EL (cell line): ENCODE measurements at places on chromosomes 4 and X.
A peak's percentile ranks its signal among the peaks of the same experiment; 100 is the strongest.

DNA sequence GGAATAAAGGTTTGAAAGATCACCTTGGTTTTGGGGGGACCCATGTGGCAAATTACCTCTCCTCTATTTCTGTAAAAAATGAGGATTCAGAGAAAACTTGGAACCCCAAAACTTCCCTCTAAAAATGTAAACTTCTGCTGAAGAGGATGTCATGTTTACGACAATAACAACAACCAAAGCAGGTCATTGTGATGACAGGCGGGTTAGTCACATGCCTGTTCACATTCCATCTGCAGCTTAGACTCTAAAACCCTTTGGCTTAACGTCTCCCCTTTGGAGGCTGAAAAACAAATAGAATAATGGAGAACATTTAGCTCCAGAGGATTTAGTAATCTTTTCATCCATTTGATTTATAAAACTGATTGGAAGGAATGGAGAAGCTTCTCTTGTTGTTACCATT lies 75.0 kb upstream of the FAM9C start:
- peak; percentile 45 for DNase-seq

GRCh38 chrX:9770319-9770718 lies 4.7 kb upstream of the GPR143 start:
- DNase-seq, result peak; percentile 9

DNA sequence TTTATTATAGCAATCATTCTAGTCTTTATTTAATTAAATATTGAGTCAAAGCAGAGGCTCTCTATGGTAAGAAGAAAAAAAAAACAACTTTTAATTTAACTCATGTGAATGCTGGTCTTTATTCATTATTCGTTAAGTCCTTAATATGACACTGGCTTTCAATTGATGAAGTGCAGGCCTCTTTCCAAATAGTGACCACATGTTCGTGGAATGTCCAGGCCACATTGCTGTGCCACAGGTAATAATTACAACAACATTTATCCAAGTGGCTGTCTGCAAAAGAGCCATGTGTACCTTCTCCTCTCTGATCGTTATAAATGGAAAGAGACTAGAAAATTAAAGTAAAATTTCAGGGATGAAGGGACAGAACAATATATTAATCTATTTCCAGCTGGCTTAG lies 220.1 kb upstream of the PABPC4L start:
- DNase-seq, result no peak

DNA sequence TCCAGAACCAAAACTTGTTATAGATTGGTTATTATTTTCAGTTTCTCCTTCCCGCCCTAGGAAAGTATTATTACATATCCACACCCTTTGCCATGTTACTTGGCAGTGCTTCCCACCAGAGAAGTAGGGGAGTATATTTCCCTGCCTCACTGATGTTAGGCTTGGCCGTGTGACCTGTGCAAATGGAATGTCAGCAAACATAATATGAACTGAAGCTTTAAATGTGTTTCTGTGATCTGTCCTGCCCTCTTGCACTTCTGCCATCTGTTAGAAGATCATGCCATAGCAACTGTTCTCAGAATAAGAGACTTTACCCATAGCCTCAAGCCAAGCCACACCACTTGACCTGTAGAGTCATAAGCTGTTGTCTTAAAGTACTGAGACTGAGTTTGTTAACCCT lies 36.7 kb upstream of the NEUROG2 start:
- peak; percentile 85 for DNase-seq

DNA sequence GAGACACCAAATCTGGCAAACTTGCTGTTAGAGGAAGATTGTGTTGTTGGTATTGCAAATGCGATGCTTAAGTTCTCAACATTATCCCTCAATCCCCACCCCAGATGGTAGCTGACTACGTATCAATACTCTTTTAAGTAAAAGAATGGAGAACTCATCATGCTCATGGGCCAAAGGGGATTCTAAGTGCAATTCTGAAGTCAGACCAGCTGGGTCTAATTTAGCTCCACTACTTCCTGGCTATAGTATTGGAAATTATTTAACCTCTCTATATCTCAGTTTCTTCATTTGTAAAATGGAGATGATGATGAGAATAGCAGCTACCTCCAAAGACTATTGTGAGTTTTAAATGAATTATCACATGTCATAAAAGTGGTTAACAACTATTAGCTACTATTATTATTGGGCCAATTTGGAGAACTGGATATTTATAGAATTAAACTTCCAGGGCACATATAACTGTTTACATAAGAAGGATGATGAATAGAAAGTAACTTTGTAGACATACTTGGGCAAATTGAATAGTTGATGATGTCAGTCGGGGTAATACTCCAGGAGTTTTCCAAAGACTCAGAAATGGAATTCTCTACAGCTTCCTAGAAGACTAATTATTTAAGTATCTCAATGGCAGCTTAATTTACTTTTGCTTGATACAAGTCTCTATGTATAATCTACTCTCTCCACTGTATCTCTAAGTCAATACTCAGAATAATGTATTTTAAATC lies 5.0 kb upstream of the SLAIN2 start:
- peak; percentile 46 for DNase-seq

- DNase-seq, result peak; percentile 3
These were observed 823.0 kb downstream of the FAT4 start for GRCh38 chr4:126137782-126138170.

GRCh38 chr4:11565899-11566298 lies 137.2 kb upstream of the HS3ST1 start:
- no peak for DNase-seq

- no peak for DNase-seq
These were observed 71.5 kb downstream of the SORBS2 start for GRCh38 chr4:185740471-185740873.

- peak; percentile 17 for DNase-seq
These were observed 895 bp downstream of the ADGRL3 start for GRCh38 chr4:61200916-61201526.

- DNase-seq, result peak; percentile 89
These were observed 5.9 kb downstream of the RTL3 start for GRCh38 chrX:78653118-78653822.

DNA sequence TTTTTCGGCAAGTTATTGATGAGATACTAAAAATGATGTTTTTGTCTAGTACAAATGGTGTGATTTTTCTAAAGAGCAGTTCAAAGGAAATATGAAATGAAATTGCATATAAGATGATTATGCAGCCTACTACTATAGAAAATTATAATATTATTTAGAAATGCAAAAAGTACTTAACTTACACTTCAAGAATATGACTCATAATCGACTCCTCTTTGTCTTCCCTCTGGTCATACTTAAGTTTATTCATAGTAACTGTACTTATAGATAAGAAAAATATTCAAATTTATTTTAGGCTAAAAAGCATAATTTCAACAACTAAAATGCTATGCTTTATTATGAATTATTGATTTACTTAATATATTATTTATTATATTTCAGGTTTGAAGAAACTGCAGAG lies 33.2 kb downstream of the CEP44 start:
- no peak for DNase-seq

- DNase-seq, result no peak
These were observed 129.0 kb upstream of the STX18 start for GRCh38 chr4:4670869-4671268.

DNA sequence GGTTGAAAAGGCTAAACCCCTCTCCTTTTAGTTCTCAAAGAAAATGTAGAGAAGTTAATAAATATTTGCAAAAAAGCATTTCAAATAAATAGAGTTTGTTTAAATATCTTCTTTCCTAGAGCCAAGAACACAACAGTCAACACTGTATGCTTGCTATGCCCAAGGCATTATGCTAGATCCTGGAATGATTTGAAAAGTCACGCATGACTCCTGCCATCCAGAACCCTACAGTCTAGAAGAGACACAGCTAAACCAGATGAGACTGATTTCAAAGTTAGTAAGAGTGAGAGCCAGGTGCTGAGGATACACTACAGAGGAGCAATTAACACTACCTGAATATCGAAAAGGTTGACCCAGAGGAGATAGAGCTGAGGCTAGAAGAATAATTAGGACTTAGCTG lies 205.8 kb downstream of the NWD2 start:
- DNase-seq, result no peak

DNA sequence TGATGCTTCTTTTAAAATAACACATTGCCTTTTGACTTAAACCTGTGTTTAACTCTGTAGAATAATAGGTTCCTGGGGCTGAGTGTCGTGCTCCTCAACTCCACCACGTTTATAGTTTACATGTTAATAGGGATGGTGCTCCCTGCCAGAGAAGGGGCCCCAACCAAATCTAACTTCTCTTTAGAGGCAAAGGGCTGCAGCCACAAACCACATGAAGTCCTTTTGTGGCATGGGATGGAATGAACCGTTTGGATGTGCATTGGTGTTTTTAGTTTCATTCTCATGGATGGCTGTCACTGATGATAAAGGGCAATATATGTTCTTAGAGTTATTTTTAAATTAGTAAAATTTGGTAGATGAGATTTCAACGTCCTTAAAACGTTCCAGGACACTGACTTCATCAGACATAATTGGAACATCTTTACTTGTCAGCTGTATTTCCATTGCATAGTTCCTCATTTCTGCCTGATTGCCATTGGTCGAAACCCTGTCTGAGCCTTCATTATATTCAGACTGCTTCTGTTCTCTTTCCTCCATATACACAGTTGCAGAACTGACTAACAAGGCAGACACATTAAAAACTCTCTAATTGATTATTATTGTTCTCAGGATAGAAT lies 60.4 kb upstream of the HPF1 start:
- no peak for DNase-seq

GRCh38 chr4:73450398-73451004 lies 14.5 kb downstream of the AFP start:
- peak; percentile 92 for DNase-seq

DNA sequence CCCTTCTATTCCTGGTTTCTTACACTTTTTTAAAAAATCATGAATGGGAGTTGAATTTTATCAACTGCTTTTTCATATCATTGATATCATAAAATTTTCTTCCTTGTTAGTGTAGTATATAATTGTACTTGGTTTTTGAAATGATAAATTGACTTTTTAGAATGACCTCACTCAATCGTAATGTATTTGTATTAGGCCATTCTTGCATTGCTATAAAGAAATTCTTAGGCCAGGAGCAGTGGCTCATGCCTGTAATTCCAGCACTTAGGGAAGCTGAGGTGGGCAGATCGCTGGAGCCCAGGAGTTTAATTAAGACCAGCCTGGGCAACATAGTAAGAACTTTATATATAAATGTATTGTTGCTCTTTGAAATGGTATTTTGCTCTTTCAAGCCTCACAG lies 6.3 kb downstream of the EXOC1 start:
- DNase-seq, result peak; percentile 8

- DNase-seq, result no peak
These were observed 36.2 kb downstream of the CTBP1 start for GRCh38 chr4:1212546-1213335.

DNA sequence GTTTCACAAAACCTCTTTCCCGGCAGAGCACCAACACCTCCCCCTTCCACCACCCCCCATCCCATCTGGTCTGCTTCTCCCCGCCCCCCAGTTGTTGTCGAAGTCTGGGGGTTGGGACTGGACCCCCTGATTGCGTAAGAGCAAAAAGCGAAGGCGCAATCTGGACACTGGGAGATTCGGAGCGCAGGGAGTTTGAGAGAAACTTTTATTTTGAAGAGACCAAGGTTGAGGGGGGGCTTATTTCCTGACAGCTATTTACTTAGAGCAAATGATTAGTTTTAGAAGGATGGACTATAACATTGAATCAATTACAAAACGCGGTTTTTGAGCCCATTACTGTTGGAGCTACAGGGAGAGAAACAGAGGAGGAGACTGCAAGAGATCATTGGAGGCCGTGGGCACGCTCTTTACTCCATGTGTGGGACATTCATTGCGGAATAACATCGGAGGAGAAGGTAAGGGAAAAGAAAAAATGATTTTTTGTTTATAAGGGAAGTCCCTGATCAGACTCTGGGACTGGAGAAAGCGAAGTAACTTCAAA lies at the start of gene PDGFRA:
Gene PDGFRA, plus strand, starts transcription at position 333 of the 541 bp plus-strand sequence. CDS start 29,476 bp downstream, outside the sequence.
- peak; percentile 51 for DNase-seq

DNA sequence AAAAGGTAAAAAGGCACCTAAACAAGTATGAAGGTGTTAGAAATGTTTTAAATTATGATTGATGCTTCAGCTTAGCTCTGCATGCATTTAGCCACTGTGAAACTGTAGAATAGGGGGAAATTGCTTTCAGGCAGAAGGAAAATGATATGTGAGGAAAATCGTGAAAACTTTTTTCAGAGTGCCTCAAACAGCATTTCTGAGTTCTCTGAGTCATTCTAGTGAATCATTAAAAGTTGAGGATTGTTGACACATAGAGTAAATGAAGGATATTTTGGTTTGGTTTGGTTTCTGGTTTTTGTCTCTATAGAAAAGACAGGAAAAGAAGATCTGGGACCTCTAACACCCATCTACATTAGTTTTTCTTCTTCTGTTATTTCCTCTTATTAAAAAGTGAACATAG lies 332.5 kb upstream of the TRAM1L1 start:
- DNase-seq, result no peak

- DNase-seq, result peak; percentile 31
These were observed 875 bp downstream of the LAP3 start for GRCh38 chr4:17577665-17578481.

DNA sequence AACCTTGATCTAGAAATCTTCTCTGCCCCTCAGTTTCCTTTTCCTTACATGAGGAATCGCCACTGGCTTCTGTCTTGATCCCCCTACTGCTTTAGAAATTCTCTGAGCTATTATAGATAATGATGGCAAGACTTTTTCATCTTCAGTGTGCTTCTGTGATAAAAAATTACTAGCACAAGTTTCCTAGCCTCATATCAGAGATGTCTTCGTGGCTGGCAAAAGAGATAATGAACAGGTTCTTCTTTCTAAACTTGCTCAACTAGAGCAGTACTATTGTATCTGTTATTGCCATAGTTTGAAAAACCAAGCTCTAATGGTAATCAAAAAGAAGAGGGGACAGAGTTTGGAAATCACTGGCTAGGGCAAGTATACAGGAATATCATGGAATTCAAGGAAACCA lies 4.1 kb upstream of the PDGFC start:
- no peak for DNase-seq

DNA sequence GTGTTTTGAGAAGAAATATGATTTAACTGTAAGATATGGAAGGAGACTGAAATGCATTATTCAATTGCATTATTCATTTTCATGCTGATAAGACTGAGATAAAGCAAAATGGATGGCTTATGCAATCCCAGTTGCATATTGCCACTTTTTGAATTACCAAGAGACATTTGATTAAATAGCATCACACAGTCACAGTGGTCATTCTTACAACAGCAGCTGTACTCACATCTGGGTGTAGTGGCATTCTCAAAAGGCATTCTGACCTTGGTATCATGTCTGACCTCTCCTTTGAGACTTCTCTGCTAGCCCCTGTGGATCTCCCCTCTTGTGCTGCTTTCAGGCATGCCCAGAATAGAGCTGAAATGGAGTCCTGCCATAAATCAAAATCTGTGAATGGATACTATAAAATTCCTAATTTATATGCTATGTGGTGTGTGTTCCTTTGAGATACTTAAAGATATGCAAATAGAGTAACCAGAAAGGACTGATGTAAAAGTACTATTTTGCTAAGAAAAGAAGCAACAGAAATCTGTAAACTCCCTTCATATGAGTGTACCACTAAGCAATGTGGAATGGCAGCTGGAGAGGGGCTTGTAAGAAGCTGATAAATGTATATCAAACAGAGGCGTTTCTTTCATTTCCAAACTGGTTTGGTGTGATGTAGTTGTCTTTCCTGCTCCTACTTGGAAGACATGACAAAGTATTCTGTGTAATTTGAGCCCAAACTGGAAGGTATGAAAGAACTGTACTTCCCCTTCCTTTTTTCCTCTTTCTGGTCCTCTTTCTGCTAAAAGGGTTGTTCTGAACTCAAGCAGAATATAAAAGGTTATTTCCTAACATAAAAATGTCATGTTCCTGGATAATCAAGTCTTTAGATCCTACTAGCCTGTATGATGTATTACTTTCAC lies 25.4 kb upstream of the METAP1 start:
- no peak for DNase-seq
